Neural progenitor cell (in vitro differentiated cells): ENCODE measurements at places on chromosomes 2 and 18. TPM values are rescaled to one million over a fixed set of nuclear protein-coding genes. Genes with fewer than 3 reads are reported as not detected.
A peak's percentile ranks its signal among the peaks of the same experiment; 100 is the strongest.

GRCh38 chr2:182379241-182379640 is 47.6 kb downstream of the PDE1A start:
- no peak for DNase-seq

- DNase-seq, result no peak
Observed at GRCh38 chr18:45329316-45329715, 286.0 kb upstream of the SLC14A2 start.

GRCh38 chr2:191386938-191387536 is 141.8 kb downstream of the MYO1B start:
- no peak for DNase-seq

Gene GPR75
- 0.94 and 1.1 TPM in 2 replicates for total RNA-seq

Gene CDCA7
- total RNA-seq, result 31.4 and 36.8 TPM in 2 replicates

Gene TAF1B
- 53.8 and 86.3 TPM in 2 replicates for total RNA-seq

DNA sequence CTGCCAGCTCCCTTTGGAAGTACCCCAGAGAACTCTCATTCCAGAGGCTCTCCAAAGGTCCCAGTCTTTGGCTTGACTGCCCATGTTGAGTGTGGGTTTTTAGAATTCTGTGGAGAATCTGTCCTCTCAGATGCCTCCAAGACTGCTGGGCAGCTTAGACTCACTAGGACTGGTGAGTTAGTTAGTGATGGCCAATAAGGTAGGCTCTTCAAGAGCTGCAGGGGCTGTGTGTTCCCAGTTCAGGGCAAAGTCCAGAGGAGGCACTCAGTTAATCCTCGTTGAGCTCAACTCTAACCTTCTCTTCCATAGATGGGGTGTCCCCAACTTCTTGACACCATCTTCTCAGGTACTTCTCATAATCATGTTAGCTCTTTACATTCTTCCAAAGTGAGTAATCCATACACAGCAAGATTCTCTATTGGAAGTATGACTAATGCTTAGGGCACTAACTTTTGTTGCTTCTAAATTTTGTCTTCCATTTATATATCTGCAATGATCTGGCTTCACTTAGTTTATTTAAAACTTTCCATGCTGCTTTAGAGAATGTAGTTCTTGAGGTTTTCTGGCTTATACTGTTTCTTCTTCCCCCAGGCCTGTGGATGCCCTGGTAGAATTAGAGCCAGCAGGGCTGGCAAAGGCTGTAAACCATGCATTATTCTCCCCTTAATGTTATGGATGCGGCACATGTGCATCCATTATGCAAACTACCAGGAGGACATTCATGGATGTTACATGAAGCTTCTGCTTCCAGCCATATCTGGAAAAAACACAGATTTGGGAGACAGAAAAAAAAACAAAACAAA is 88.9 kb downstream of the POLE4 start:
- DNase-seq, result no peak

Gene CDH20
- total RNA-seq, result 1.6 and 1.9 TPM in 2 replicates

DNA sequence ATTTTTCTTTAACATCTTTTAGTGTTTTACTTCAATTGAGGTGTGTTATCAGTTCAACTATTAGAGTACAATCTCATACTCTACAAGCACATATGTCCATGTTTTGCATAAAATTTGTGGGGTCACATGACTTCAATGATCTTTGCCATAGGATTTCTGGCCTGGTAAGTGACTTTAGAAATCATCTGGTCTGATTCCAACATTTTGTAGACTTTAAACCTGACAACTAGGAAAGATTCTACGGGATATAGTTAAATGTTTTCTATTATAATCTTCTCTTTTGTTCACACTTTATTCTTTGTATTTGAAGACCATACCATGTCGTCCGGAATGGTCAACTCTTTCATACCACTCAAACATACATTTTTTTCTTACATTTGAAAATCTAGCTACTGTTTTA is 62.0 kb upstream of the NEUROD1 start:
- DNase-seq, result no peak

Gene CRYGD
- not detected in 2 replicates for total RNA-seq

Gene CLEC4F
- total RNA-seq, result not detected in 2 replicates

Gene LRRFIP1
- total RNA-seq, result 18.9 and 40.7 TPM in 2 replicates

Gene ABCB11
- 0.09 TPM in 1 of 2 replicates, not detected in the other for total RNA-seq

Gene CFAP53
- 0.36 and 0.74 TPM in 2 replicates for total RNA-seq

DNA sequence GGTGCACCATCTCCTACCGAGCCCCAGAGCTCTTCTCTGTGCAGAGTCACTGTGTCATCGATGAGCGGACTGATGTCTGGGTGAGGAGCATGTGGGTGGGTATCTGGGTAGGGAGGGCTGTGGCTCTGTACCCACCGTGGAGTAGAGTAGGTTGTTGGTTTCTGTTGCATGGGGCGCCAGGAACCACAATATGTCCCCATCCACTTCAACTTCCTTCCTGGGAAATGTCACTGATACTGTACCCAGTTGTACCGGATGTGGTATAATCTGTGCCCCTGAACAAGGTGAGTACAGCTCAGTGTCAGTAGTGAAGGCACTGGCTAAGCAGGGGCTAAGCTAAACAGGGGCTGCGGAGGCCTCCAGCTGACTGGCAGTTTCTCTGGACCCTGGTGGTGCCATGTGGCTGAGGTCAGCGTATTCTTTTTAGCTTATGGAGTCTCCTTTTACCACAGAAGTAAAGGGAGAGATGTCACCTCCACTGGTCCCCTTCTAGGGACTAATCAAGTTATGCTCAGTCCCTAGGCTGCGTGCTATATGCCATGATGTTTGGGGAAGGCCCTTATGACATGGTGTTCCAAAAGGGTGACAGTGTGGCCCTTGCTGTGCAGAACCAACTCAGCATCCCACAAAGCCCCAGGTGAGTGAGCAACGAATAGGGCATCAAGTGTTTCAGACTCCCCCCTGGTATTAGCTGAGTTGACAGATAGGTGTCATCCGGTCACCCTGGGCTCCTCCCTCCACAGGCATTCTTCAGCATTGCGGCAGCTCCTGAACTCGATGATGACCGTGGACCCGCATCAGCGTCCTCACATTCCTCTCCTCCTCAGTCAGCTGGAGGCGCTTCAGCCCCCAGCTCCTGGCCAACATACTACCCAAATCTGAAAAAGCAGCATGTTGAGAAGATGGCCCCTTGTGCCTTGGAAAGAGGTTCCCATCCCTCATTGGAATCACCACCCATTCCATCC is 2.7 kb downstream of the STK16 start:
- no peak for DNase-seq

Gene GLI2
- 9.4 and 39.6 TPM in 2 replicates for total RNA-seq

GRCh38 chr2:203225423-203226039 is 13.3 kb upstream of the CYP20A1 start:
- DNase-seq, result peak; percentile 42

DNA sequence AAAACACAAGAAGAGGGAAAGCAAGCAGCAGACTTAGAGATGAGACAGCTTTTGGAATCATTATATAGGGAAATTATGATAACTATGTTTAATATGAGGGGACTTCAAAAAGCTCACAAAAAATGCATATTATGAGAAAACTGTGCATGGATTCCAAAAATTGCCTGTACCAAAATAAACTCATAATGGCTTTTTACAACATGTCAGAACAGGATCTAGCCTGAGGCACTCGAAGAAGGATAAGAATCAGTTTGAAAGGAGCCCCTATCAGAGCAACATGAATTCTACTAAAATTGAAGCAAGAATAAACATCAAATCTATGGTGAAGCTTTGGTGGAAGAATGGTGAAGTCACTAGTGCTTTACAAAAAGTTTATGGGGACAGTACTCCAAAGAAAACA is 187.4 kb downstream of the RDH14 start:
- DNase-seq, result no peak

Gene MAL
- total RNA-seq, result not detected in 2 replicates

- DNase-seq, result peak; percentile 80
Observed at GRCh38 chr18:48306838-48307237, 102.3 kb downstream of the ZBTB7C start.

- DNase-seq, result no peak
Observed at GRCh38 chr2:34070196-34070595, 471.1 kb upstream of the FAM98A start.

GRCh38 chr2:67945940-67946339 is 116.9 kb downstream of the C1D start:
- DNase-seq, result no peak

DNA sequence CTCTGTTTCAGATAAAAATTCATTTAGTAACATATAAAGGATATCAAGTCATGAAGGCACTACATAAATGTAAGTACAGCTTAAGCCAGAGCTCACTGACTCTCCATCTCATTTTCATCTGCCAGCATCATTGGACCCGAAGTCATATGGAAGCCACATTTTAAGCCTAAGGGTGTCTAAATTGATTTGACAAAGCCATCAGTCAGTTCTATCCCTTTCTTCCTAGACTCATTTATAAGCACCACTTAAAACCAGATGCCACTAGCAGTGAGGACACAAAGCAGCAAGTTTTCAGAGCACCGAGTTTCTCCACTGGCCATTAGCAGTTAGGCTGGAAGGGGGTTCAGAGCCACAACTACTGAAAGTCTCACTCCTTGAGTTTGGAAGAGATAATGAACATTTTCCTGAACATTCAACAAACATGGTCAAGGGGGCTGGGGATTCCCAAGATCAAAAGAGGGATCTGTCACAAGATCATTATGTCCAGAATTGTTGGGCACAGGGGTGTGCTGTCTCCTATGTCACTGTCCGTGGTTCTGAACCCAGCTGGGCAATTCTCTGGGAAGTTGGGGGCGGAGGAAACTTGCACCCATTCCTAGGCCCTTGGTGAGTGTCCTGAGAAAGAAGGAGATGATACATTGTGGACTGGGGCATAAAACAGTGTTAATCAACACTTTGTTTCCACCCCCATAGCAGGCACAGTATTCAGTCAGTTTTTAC is 158.5 kb upstream of the LMAN1 start:
- peak; percentile 58 for DNase-seq

DNA sequence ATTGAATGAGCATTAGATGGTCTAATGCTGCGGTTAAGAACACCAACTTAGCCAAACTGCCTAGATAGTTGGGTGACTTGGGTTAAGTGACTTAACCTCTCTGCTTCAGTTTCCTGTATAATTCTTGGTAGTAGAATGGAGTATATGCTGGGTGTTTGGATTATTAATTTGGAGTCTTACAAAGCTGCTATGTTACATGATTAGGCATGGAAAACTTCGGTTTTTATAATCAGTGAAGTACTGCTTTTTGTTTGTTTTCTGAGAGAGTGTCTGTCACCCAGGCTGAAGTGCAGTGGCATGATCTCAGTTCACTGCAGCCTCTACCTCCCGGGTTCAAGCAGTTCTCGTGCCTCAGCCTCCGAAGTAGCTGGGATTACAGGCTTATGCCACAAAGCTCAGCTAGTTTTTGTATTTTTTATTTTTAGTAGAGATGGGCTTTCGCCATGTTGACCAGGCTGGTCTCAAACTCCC is 4.5 kb downstream of the RPL37A start:
- no peak for DNase-seq

Gene GPAT2
- total RNA-seq, result not detected in 2 replicates

DNA sequence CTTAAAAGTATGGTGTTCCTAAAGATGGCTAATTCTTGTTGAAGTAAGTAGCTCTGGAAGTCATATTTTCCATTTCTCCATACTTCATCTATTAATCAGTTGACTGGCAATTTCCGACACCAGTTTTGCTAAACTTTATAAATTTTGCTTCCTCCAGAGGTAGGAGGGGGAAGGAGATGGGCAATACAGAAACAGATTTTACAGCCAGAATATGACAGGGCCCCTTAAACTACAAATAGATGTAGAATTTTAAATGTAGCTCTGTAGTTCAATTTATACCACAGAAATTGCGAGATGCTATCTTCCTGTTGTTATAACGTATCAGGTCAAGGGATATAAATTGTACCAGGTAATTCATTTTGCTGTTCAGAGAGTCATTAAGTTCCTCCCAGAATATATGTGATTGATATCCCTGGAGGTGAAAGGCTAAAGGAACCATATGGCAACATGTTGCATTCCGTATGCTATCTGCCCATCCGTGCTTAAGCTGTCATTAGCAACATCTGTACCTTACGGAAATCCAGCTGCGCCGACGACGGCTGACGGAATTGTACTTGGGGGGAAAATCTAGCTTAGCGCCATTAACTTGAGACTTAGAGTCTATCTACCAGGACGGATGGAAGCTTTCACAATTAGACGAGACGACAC is 8.4 kb upstream of the NR4A2 start:
- peak; percentile 61 for DNase-seq

GRCh38 chr2:36568516-36569246 is 29.3 kb downstream of the FEZ2 start:
- no peak for DNase-seq

DNA sequence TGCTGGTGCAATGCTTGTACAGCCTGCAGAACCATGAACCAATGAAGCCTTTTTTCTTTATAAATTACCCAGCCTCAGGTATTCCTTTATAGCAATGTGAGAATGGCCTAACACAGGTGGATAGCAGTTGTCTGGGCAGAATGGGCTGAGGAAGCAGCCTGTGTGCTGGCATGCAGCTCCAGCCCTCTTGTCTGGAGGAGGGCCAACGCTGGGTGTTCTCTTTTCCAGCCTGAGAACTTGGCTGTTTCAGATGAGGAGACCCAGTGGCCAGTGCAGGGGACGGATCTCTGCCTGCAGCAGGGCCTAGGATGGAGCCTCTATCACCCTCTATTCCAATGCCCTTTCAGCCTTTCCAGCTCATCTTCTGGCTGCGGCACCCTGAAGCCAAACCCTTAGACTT is 58.8 kb downstream of the CTIF start:
- no peak for DNase-seq

DNA sequence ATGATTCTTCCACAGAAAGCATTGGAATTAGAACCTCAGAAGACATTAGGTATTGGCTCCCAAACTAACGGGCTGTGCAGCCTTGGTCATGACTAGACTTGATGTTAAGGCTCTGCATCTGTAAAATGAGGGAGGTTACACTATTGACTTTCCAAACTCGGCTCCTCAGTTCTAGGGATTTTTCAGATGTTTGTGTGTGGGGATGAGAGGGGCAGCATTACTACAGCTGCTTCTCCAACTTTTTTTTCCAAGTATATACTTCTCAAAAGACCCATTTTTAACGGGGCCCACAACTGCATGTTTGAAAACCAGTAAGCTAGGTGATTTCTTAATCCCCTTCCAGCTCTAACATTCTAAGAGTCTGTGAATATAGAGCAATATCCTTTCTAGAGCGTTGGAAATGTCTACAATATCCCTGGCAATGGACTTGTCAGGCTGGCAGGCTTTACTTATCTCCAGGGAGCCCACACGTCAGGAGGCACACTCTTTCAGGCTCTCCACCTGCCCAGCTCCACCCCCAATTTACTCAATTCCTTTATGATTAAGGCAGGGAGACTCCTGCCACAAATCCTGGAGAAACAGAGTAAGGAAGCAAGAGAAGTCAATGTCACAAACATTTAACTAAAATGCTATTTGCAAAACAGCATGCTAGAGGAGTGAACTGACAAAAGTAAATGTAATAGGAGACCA is 844 bp upstream of the MPV17 start:
- DNase-seq, result no peak

DNA sequence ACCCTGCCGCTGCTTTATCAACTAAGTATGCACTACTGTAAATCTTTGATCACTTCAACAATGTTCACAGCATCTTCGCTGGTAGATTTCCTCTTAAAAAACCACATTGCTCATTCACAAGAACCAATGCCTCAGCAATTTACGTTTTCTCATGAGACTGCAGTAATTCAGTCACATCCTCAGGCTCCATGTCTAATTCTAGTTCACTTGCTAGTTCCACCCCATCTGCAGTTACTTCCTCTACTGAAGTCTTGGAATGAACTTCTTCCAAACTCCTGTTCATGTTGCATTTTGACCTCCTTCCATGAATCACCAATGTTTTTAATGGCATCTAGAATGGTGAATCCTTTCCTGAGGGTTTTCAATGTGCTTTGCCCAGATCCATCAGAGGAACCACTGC is 35.8 kb downstream of the PRELID3A start:
- DNase-seq, result no peak

Gene CPLX4
- 0.12 and 2.2 TPM in 2 replicates for total RNA-seq
